ENCODE measurements at places on chromosomes 7 and 10. TPM values are rescaled to one million over a fixed set of nuclear protein-coding genes. Genes with fewer than 3 reads are reported as not detected.
A peak's percentile ranks its signal among the peaks of the same experiment; 100 is the strongest.

GRCh38 chr10:129854796-129855705 lies 109.0 kb downstream of the EBF3 start:
- DNase-seq, result no peak
- H3K27me3 ChIP-seq, result no peaks in the 10 kb centered on the region
- peaks cover 12% of the 10 kb centered on the region for H3K4me1 ChIP-seq
- no peak overlapping the region for H3K4me3 ChIP-seq
- H3K36me3 ChIP-seq, result no peaks in the 10 kb centered on the region

DNA sequence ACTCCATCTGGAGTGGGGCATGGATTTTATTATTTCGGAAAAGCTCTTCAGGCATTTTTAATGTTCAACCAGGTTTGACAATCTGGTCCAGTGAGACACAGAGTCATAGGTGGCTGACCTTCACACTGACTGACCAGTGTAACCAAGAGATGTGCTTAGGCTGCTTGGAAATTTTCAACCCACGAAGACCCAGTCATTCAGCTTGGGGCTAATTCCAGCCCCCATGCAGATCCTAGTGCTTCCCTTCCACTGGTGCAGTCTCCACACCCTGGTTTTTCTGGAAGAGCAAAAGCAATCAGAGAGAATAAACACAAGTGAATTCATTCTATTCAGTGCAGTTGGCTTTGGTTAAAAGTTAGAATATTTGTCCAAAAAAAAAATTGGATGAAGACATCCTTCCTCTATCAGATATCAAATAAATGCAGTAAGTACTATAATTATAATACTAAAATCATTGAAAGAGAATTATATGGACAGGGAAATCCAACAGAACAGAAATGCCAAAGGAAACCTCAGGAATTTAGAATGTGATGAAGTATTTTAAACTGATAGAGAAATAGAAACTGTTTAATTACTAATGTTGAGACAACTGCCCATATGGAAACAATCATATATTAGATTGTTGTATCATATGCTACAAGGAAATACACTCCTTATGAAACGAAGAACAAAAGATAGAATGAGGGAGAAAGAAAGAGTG lies 178.0 kb downstream of the NPSR1 start:
- no peak overlapping the region for H3K27ac ChIP-seq
- H3K36me3 ChIP-seq, result no peaks in the 10 kb centered on the region
- H3K4me3 ChIP-seq, result no peak overlapping the region
- no peaks in the 10 kb centered on the region for H3K27me3 ChIP-seq
- DNase-seq, result no peak

DNA sequence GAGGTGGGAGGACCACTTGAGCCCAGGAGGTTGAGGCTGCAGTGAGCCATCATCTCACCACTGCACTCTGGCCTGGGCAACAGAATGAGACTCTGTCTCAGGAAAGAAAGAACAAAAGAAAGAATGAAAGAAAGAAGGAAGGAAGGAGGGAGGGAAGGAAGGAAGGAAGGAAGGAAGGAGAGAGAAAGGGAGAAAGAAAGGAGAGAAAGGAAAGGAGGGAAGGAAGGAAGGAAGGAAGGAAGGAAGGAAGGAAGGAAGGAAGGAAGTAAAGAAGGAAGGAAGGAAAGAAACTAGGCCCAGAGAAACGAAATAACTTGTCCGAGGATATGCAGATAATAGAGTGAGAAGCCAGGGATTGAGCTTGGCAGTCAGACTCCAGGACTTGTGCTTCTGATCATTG lies 102.1 kb downstream of the SKIDA1 start:
- no peak overlapping the region for H3K27ac ChIP-seq
- H3K4me3 ChIP-seq, result no peak overlapping the region
- no peaks in the 10 kb centered on the region for H3K27me3 ChIP-seq
- no peaks in the 10 kb centered on the region for H3K36me3 ChIP-seq

- peak overlapping the region; percentile 57 for H3K4me3 ChIP-seq
- no peaks in the 10 kb centered on the region for H3K36me3 ChIP-seq
- H3K27ac ChIP-seq, result peak overlapping the region; percentile 79
- H3K27me3 ChIP-seq, result no peaks in the 10 kb centered on the region
- peaks cover 29% of the 10 kb centered on the region for H3K4me1 ChIP-seq
- no peak for DNase-seq
Observed at GRCh38 chr10:132332433-132332754, 401 bp downstream of the LRRC27 start.

GRCh38 chr10:94098896-94099295 lies 105.2 kb downstream of the PLCE1 start:
- DNase-seq, result no peak
- no peaks in the 10 kb centered on the region for H3K27me3 ChIP-seq
- no peaks in the 10 kb centered on the region for H3K4me1 ChIP-seq

- no peaks in the 10 kb centered on the region for H3K27me3 ChIP-seq
- H3K36me3 ChIP-seq, result no peaks in the 10 kb centered on the region
- peaks cover 9% of the 10 kb centered on the region for H3K4me1 ChIP-seq
Observed at GRCh38 chr10:132264306-132264950, 43.3 kb downstream of the STK32C start.

ASIC3 gene
- 2.6 TPM for total RNA-seq

ELOVL3 gene
- total RNA-seq, result 0.87 TPM

SFMBT2 gene
- total RNA-seq, result 16.1 TPM

SH2D4B gene
- 0.43 TPM for total RNA-seq
